ENCODE measurements at places on chromosomes 2 and 18. TPM values are rescaled to one million over a fixed set of nuclear protein-coding genes. Genes with fewer than 3 reads are reported as not detected.

Gene HRH4
- 7.5 TPM for total RNA-seq

- no peaks in the 10 kb centered on the region for H3K36me3 ChIP-seq
- peaks cover 6% of the 10 kb centered on the region for H3K27me3 ChIP-seq
- H3K4me1 ChIP-seq: no peaks in the 10 kb centered on the region
- DNase-seq: no peak
These were observed 81.2 kb downstream of the ADD2 start for GRCh38 chr2:70686577-70687460.

DNA sequence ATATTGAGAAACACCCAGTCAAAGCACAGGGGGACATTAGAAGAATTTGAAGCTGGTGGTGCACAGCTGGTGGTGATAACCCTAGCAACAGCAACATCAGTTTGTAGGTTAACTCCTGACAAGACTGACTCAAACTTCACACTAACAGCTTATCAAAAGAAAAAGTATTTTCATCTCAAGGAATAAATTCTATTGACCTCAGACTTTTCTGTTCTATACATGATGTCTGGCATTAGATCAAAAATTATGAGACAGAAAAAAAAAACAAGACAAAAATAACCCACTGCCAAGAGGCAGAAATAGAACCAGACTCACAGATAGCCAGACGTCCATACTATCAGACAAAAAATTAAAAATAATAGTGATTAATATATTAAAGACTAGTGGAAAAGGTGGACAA lies 126.1 kb downstream of the COL6A3 start:
- no peak overlapping the region for H3K4me3 ChIP-seq
- DNase-seq: no peak
- peaks cover 18% of the 10 kb centered on the region for H3K4me1 ChIP-seq
- no peaks in the 10 kb centered on the region for H3K27me3 ChIP-seq
- H3K36me3 ChIP-seq: no peaks in the 10 kb centered on the region

Gene NTSR2
- total RNA-seq: not detected

DNA sequence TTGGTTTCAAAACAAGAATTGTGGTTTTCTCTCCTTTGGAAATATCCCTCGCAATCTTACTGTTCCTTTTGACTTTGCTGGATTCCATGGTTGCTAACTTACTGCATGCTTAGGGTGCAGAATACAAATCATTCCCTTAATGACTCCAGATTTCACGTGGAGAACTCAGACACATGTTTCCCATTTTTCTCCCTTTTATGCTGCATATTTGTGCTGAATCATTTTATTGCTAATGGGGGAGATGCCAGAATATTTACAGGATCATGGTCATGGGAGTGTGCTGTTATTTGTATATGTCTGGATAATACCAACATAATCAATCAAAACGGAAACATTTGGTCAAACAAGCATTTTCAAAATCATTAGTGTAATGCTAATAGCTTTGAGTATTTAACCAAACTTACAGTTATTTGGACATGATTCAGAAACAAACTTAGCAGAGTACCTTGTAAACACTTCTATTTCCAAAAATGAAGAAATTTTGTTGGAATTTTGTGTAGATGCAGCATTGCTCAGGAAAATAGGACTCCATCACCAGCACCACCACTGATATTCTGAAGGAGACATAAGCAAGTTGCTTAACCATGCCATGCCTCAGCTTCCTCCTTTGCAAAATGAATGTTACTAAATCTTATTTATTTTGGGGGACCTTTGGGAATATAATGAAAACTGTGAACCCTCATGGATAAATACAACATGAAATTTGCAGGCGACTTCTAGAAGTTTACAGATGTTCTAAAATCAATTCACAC lies 122.5 kb upstream of the RND3 start:
- no peaks in the 10 kb centered on the region for H3K4me1 ChIP-seq
- H3K4me3 ChIP-seq: no peak overlapping the region
- no peak overlapping the region for H3K27ac ChIP-seq

GRCh38 chr2:64542071-64543007 lies 18.2 kb downstream of the AFTPH start:
- no peak for DNase-seq
- no peak overlapping the region for H3K27ac ChIP-seq
- H3K4me3 ChIP-seq: no peak overlapping the region

DNA sequence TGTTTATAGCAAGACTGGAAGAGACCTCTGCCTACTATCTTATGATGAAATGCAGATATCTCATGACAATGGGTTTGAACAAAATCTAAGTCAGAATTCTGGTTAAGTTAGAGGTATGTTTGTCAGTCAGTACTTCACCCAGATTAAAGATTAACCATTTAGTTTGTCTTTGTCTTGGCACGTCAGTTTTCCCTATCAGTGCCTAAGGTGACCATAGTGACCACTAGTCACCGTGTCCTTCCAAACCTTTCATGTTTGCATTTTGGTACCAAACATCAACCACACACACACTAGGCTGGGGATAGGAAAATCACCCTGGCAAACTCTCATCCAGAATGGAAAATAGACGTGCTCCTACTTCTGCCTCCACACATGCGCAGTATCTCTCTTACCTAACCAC lies 248.9 kb downstream of the PIEZO2 start:
- no peaks in the 10 kb centered on the region for H3K27me3 ChIP-seq
- H3K4me1 ChIP-seq: no peaks in the 10 kb centered on the region
- no peaks in the 10 kb centered on the region for H3K36me3 ChIP-seq
- no peak overlapping the region for H3K4me3 ChIP-seq

Gene VAMP8
- 176 TPM for total RNA-seq

Gene PIK3C3
- total RNA-seq: 47.1 TPM

- H3K4me1 ChIP-seq: no peaks in the 10 kb centered on the region
- no peak for DNase-seq
- H3K27ac ChIP-seq: no peak overlapping the region
- no peak overlapping the region for H3K4me3 ChIP-seq
- no peaks in the 10 kb centered on the region for H3K27me3 ChIP-seq
These were observed 12.5 kb downstream of the KCNIP3 start for GRCh38 chr2:95309599-95309998.

Gene PRPF40A
- total RNA-seq: 68.8 TPM

Gene POMC
- total RNA-seq: 1.5 TPM

Data from left lung (tissue), 14 donors.